ENCODE measurements at places on chromosomes 11 and 22. TPM values are rescaled to one million over a fixed set of nuclear protein-coding genes. Genes with fewer than 3 reads are reported as not detected.

Gene CBY1
- 14.2 TPM for total RNA-seq

Gene BIRC3
- total RNA-seq: 0.54 TPM

Gene A4GALT
- total RNA-seq: 7.9 TPM

Gene ASRGL1
- not detected for total RNA-seq

Gene CD248
- 73.0 TPM for total RNA-seq

Gene RASD2
- total RNA-seq: not detected

Gene TNNI2
- total RNA-seq: 1.2 TPM

Gene PATE4
- not detected for total RNA-seq

Gene POTEH
- not detected for total RNA-seq

Gene MOV10L1
- total RNA-seq: 0.39 TPM

Gene MYEOV
- total RNA-seq: not detected

Gene TBX10
- total RNA-seq: not detected

Gene OR8G1
- total RNA-seq: not detected

Gene SDHAF2
- 54.5 TPM for total RNA-seq

Gene CARD16
- not detected for total RNA-seq

Gene OR52I1
- not detected for total RNA-seq

Gene LRRC74B
- not detected for total RNA-seq

Gene MMP13
- total RNA-seq: not detected

Gene SCN3B
- under 0.01 TPM for total RNA-seq

Gene OR5T1
- total RNA-seq: not detected

Gene KCNK4
- total RNA-seq: not detected

Gene ALG9
- total RNA-seq: 66.7 TPM

Gene IL18
- total RNA-seq: 1.1 TPM

Gene TSGA10IP
- total RNA-seq: not detected

Gene SCARF2
- total RNA-seq: 10.2 TPM

Gene EFCAB6
- total RNA-seq: 2.5 TPM

Gene OTOG
- not detected for total RNA-seq

Gene DDTL
- total RNA-seq: 9.8 TPM

Gene NFAM1
- not detected for total RNA-seq

Gene APOL2
- 14.1 TPM for total RNA-seq

Gene MS4A6E
- not detected for total RNA-seq

Gene SESN3
- 184 TPM for total RNA-seq

Gene FAM227A
- 3.1 TPM for total RNA-seq

Gene USP28
- 31.4 TPM for total RNA-seq

Gene CD81
- 190 TPM for total RNA-seq

Gene SLC25A45
- total RNA-seq: 3.8 TPM

Gene HEPN1
- not detected for total RNA-seq

Gene RTCB
- 95.8 TPM for total RNA-seq

Gene CRY2
- 33.8 TPM for total RNA-seq

Gene ALDH3B1
- 28.6 TPM for total RNA-seq

Gene FJX1
- total RNA-seq: 6.5 TPM

Gene HSD17B12
- 22.8 TPM for total RNA-seq

Gene PHLDA2
- 2.4 TPM for total RNA-seq

Gene TSSK2
- not detected for total RNA-seq

Gene CTSF
- 11.1 TPM for total RNA-seq

Gene P2RY2
- total RNA-seq: 16.3 TPM

All from placental epithelial cell (primary cell).